ENCODE measurements at places on chromosomes 6 and 20.

DNA sequence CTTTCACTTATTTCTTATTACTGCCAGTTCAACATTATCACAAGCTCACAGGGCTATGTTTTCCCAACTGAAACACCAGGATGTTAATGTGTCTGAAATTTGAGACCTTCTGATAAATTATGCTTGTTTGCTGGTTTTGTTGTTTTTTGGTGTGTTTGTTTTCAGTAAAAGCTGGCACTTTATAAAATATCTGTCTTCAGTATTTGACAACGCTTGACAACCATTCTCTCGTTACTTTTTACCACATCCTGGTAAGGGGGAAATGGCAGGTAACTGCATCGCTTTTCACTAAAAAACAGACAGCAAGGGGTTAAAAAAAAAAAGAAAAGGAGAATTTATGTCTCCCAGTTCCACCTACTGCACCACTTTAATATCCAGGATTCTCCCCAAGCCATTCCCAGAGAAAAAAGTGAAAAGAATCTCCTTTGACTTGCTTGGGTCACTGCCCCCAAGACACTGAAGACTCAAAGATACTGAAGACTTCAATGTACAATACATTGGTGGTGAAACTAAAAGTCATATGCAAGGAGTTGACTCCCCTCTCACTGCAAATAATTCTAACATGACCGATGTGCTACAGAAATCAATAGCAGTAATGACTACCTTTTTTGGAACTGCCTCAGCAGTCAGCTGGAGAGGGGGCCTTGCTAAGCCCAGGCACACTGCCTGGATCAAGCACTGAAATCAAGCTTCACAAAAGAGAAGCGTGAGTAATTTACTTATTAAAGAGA is 88.9 kb downstream of the HIVEP2 start:
- DNase-seq, result no peak

GRCh38 chr6:41428996-41429421 is 93.6 kb downstream of the NCR2 start:
- DNase-seq, result peak; percentile 87

DNA sequence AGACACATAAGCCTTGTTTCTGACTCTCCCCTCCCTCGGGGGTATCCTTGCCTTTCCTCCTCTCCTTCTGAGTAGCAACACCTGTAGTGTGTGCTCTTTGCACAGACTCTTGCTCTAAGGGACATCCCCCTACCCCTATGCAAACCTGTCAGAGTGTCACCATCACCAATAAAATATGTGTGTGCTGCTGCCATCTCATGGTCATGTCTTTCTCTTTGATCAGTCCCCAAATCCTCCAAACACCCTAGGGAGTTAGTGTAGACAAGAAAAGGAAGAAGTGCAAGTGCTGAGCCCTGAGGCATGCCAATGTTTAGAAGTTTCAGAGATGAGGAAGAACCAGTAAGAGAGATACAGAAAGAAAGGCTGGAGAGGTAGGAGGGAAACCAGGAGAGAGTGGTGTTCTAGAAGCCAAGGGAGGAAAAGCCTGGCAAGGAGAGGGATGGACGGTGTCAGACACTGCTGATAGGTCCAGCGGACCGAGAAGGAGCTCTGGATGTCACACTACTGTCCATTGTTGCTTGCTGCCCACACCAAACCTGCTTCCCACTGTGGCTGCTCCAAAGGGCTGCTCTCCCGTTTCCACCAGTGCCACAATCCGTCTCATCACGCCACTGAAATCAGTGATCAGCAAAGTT is 16.4 kb downstream of the TRMT6 start:
- DNase-seq, result no peak

DNA sequence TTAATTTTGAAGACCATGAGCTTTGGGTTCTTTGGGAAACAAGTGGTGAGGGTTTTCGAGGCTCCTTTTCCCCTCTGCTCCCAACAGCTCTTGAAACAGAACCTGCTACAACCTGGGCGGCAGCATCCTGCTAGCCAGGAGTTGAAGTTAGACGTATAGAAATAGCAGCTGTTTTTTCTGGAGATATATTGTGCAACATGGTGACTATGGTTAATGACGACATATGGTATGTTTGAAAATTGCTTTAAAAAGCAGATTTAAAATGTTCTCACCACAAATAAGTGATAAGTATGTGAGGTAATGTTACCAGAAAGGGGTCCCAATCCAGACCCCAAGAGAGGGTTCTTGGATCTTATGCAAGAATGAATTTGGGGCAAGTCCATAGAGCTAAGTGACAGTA is 138.9 kb downstream of the PDE7B start:
- DNase-seq, result no peak

GRCh38 chr6:25278261-25278913 is 787 bp upstream of the CARMIL1 start:
- DNase-seq, result no peak

GRCh38 chr20:54167909-54168872 is 5.6 kb downstream of the CYP24A1 start:
- no peak for DNase-seq

DNA sequence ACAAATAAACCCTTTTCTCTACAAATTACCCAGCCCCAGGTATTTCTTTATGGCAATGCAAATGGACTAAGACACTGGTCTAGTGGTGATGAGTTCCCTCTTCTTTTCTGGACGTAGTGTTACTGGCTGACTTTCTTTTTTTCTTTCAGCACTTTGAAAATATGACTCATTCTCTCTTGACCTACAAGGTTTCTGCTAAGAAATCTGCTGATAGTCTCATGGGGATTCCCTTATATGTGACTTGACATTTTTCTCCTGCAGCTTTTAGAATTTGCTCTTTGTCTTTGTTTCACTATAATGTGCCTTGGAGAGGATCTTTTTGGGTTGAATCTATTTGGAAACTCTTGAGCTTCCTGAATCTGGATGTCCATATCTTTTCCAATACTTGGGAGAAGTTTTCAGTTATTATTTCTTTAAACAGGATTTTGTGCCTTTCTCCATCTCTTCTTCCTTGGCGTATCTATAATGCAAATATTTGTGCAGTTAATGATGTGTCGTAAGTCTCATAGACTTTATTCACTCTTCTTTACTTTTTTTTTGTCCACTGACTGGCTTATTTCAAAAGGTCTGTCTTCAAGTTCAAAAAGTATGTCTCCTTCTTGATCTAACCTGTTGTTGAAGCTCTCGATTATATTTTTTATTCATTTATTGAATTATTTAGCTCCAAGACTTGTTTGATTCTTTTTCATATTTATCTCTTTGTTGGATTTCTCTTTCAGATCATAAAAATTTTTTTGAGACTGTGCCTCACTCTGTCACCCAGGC is 42.2 kb upstream of the TPD52L1 start:
- no peak for DNase-seq

GRCh38 chr20:49587111-49587570 is 19.2 kb upstream of the PTGIS start:
- DNase-seq, result no peak

DNA sequence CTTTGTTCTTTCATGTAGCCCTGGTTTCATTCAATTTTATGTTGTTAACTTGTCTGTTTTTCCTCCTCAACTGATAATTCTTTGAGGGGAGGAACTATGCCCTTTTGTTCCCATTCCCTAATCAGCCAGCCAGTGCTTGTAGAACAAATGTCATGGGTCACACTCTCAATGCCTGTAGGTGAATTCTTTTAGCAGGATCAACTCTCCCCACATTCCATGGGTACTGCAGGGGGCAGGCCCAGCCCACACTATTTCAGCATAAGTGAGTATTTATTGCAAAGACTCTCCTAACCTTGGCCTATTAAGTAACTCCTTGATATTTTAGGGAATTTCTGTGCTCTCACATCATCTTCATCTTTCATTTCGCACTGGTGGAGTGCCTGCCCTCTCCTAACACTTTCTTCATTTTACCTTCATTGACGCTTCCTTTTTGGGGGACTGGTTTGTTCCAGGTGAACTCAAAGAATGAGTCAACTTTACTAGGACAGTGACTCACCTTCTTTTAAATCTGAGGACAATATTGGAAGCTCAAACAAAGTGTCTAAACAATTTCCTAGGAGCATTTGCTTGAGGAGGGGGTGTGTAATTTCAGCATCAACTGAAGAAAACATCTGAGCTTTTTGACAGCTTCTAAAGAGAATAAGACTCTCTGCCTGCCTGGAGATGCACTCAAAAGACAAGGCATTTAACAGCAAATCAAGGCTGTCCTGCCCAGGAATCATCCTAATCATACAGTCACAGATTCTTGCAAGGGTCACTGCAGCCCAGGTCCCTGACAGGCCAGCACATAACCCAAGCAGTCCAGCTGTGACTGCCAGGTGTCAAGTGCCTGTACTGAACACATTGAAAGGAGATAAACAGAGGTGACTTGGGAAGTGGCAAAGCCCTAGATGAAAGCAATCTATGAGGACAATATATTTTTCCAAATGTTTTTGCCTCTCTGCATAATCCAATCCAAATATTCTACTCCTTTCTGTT is 263.9 kb upstream of the PRND start:
- DNase-seq, result no peak

Data from femur (tissue), 1 donor.